Upper lobe of left lung (tissue), 6 donors: ENCODE measurements at places on chromosomes 1 and 21.

- H3K4me1 ChIP-seq, result no peaks in the 10 kb centered on the region
- H3K36me3 ChIP-seq, result no peaks in the 10 kb centered on the region
- H3K4me3 ChIP-seq, result no peak overlapping the region
- no peak overlapping the region for H3K27ac ChIP-seq
These were observed 17.5 kb downstream of the LRRIQ3 start for GRCh38 chr1:74180490-74180889.

DNA sequence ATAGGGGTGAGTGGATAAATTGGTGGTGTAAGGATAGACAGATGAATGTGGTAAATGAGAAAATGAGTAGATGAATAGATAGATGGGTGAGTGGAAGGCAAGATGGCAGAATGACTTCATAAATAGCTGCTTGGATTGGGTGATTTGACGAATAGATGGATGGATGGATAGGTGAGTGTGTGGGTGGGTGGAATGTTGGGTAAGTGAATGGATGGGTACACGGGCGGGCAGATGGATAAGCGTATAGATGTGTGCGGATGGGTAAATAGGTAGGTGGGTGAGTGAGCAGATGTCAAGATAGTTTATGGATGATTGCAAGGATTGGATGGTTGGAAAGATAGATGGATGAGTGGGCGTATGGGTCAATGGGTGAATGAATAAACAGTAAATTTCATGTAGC is 59.3 kb downstream of the EPHB2 start:
- no peak overlapping the region for H3K4me3 ChIP-seq
- H3K27ac ChIP-seq, result no peak overlapping the region
- H3K4me1 ChIP-seq, result peaks cover 12% of the 10 kb centered on the region
- H3K27me3 ChIP-seq, result no peaks in the 10 kb centered on the region

DNA sequence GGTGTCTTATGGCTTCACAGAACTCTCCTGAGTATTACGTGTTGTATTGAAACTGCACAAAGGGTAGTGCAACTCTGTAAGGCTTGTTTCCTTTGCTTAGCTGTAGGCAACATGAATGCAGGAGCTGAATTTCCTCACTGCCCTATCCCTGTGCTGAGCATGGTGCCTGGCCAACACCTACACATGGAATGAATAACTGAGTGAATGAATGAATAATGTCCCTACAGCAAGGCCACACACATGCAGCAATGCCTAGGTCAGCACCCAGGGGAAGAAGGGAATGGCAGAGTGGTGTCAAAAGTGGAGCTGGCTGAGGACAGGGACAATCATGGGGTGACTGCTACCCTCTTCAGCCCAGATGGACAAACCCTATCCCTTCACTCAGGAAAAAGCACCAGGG is 655.9 kb downstream of the PTPRU start:
- no peak overlapping the region for H3K4me3 ChIP-seq
- no peaks in the 10 kb centered on the region for H3K36me3 ChIP-seq
- H3K27me3 ChIP-seq, result no peaks in the 10 kb centered on the region
- H3K27ac ChIP-seq, result no peak overlapping the region
- no peak for DNase-seq

- peaks cover 46% of the 10 kb centered on the region for H3K36me3 ChIP-seq
- no peaks in the 10 kb centered on the region for H3K27me3 ChIP-seq
- H3K4me1 ChIP-seq, result no peaks in the 10 kb centered on the region
- DNase-seq, result no peak
- no peak overlapping the region for H3K4me3 ChIP-seq
These were observed 8.2 kb upstream of the METTL18 start for GRCh38 chr1:169802888-169803287.

DNA sequence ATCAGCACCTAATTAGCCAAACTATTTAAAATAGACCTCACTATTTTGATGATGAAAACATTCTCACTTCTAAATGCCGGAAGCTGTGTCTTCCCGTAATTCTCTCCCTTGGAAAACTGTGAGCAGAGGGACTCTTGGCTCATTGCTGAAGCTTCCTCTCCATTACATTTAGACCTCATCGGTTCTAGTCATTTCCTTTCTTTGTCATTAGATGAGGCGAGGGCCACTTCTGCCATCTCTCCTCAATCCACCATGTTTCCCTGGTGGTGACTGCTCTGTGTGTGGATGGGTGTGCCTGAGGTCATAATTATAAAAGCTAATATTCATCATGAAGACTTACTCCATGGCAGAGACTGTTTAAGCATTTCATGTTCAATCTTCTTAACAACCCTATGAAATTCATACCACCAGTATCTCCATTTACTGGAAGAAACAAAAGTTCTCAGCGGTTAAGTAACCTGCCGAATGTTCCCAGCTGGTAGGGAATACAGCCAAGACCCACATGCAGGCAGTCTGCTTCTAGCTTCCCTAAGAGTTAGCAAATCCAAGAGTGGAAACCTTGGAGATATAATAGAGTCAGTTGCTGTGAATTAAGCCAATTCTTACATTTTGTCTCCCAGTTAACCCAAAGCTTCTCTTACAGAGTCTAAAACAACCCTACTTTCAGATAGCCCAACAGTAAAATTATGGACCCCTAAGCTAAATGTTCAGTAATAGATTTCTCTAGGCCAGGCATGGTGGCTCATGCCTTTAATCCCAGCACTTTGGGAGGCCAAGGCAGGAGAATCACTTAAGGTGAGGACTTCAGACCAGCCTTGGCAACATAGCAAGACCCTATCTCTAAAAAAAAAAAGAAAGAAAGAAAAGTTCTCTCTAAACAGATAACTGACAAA is 156.2 kb downstream of the ZBTB18 start:
- H3K27ac ChIP-seq, result no peak overlapping the region
- no peak overlapping the region for H3K4me3 ChIP-seq
- H3K36me3 ChIP-seq, result no peaks in the 10 kb centered on the region
- H3K4me1 ChIP-seq, result no peaks in the 10 kb centered on the region
- no peaks in the 10 kb centered on the region for H3K27me3 ChIP-seq
- DNase-seq, result no peak
